ENCODE measurements at places on chromosomes 11 and 22.

GRCh38 chr22:41857155-41857859, 24.4 kb downstream of the SREBF2 start:
- peak; percentile 41 for DNase-seq

DNA sequence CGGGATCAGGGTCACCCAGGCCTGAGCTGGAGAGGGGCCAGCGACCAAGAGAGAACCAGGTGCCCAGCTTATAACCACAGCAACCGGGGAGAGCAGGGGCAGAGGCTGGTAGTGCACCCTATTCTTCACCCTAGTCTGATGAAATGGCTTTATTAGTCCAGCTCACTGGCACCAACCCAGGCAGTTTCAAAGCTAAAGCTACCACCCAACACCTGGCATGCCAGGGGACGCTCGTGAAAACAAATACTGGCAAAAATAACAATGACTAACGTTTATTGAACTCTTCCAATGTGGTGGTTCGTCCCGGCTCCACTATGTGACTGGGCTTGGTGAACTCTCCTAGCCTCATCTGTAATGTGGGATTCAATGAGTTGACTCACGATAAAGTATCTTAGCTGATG, 30.6 kb downstream of the SCGB1A1 start:
- DNase-seq: no peak

DNA sequence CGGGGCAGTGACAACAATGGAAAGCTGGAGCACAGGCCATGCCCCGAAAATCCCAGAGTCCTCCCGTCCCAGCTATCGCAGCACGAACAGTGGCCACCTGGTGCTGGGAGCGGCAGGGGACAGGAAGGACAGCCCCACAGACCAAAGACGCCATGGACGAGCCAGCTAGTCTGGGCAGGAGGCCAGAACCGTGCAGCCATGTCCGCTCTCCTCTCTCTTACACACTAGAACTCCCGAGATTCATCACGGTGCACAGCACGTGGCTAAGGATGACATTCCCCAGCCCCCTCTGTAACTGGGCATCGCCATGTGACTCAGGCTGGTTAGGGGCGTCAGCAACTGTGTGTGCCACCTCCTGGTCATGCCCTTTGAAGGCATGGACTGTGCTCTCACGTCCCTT, 4.6 kb downstream of the CDPF1 start:
- DNase-seq: no peak

GRCh38 chr11:129376658-129377341, 1.2 kb downstream of the BARX2 start:
- DNase-seq: no peak

DNA sequence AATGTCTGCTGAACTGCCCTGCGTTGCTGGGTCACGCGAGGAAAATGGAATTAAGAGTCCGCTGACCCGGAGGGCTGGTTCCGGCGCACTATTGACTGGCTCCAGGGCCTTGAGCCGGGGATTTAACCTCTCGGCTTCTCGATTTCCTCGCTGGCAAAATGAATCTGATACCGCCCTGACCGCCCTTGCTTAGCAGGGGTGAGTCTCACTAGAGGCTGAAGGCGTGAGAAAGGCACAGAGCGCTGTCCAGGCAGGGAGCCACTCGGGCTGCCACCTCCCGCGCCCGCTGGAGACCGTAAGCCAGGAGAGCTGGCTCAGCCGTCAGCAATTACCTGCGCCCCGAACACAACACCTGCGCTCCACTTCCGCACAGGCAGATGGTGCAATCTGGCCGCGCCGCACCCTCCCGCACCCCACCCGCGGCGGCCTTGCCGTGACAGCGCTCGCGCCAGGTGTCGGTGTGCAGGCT, 65.6 kb downstream of the BUD13 start:
- no peak for DNase-seq

DNA sequence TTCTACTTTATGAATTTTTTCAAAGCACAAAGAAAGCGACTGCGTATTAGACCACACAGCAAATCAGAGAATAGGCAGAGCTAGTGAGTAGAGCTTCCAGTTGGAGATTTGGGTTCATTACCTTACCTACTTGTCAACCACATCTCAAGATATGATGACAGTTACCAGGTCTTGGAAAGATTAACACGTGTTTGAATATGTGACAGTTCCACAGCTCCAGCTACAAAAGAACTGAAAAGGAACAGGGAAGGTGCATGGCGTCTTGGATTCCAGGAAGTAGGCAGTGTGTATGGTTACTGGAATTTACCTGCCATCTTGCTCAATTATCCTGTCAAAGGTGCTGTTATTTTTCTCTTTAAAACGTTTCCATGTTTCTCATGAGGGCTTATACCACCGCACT, 5.3 kb downstream of the TIRAP start:
- no peak for DNase-seq

- no peak for DNase-seq
These were observed 16.7 kb downstream of the ACRV1 start for GRCh38 chr11:125663910-125664309.

GRCh38 chr22:37486224-37486845, at the start of gene MFNG:
MFNG (minus strand) TSS chr22:37486384; CDS start chr22:37486177, 207 bp downstream.
- DNase-seq: peak; percentile 57

DNA sequence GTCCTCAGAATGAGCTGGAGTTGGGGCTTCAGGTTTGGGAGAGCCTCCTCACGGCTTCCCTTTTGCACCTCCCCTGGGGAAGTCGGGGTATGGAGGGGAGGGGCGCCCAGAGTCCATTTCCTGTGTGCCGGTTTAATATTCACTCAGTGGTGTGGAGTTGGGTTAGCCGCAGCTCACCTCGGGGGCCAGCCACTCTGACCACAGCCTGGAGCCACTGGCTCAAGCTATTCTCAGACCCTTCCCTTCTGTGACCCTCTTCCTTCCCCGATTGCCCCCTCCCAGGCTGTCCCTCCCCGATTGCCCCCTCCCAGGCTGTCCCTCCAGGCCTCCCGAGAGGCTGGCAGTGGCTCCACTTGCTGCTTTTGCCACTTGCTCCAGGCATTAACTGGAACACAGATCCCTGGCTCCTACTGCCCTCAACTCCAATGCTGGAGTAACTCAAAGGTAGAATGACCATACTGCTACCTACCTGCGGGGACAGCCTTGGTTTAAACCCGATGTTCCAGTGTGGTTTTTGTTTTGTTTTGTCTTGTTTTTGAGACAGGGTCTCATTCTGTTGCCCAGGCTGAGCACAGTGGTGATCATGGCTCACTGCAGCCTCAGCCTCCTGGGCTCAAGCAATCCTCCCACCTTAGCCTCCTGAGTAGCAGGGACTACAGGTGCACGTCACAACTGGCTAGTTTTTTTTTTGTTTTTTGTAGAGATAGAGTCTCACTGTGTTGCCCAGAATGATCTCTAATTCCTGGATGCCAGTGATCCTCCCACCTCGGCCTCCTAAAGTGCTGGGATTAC, 29.3 kb downstream of the RPUSD4 start:
- DNase-seq: no peak

DNA sequence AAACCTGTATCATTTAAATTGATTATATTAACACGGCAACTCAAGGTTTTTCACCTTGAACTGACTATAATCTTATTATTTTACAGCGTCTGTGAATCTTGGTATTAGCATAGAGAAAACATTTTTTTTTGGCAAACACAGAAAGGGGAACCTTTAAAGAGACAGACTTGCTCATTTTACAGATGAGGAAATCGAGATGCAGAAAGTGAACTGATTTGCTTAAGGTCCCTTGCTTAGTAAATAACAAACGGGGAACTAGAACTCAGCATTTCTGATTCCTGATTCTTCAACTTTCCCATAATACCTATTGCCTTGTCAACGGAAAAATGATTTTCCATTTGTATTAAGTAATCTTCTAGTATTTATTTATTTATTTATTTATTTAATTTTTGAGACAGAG, 33.2 kb upstream of the CECR2 start:
- no peak for DNase-seq

GRCh38 chr22:44045145-44045544, 21.0 kb downstream of the PARVB start:
- no peak for DNase-seq

- no peak for DNase-seq
These were observed 18.0 kb upstream of the JHY start for GRCh38 chr11:122864386-122865115.

GRCh38 chr22:19772673-19773469, 12.3 kb downstream of the TBX1 start:
- DNase-seq: no peak

- DNase-seq: no peak
These were observed 175.7 kb downstream of the TMEM135 start for GRCh38 chr11:87213444-87213843.

DNA sequence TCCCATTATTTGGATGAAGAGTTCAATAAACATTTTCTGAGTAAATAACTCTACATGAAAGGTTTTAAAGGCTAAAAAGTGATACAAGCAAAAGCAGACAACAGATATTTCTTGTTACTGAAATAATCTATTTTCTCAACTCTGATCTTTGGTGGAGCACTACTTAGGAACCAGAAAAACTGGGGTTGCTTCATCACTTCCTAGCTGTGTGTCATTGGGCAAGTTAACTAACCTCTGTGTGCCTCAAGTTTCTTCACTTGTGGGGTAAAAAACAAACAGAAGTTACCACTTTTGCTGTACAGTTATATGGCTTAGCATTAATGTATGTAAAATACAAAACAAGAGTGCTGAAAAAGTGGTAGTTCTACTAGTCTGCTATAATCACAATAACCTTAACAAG, 5.6 kb downstream of the MAPK1 start:
- DNase-seq: no peak

DNA sequence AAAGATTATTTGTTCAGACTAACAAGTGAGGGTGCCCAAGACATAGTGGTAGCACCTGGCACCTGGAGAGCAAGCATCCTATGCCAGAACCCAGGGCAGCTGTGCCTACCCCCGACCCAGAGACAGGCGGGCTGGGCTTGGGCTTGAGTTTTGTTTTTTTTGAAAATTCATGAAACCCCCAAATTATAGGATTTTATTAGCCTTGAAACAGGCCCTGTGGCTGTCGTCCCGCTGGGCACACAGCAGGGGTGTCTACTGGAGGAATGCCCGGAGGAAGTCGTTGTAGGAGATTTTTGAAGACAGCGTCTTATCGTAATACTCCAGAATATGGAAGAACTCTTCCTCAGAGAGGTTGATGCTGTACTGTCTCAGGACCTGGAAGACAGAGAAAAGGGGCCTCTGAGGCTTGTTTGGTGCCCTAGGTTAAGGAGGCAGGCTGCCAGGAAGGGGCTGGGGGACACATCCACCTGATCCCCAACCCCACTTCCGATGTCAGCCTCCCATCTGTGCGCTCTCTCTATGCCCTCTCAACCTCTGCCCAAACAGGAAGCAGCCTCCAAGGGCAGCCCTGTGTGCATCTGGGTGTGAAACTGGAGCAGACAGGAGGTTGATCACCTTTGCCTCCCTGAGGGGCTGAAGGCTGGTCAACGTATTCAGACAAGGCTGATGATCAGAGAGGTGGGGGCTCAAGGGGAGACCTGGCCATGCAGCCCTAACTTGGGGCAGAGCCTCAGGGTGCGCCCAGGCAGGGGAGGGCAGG, 117.0 kb downstream of the MPPED1 start:
- DNase-seq: no peak

- no peak for DNase-seq
These were observed 243.1 kb upstream of the CCDC179 start for GRCh38 chr11:23103416-23103815.

- DNase-seq: no peak
These were observed 565.0 kb upstream of the CNTN5 start for GRCh38 chr11:98455500-98456307.

DNA sequence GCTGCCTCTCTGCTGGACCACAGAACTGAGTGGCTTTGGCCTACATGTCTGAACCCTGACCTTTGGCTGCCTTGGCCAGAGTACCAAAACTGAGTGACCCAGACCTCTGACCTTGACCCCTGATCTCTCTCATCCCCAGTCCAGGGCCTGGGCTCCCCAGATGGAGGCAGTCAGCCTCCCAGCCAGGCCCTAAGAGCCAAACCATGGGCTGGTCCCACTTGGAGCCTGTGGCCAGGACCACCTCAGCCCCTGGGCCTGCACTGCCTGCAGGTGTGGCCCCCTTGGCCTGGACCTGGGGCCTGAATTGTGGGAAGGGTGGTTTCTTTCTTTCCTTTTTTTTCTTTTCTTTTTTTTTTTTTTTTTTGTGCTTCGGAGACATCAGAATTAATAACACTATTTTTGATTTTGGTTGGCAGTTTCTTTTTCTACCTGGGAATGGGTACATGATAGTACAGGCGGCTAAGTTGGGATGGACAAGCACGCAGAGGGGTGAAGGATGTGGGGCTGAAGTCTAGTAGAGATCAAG, 806 bp upstream of the SIPA1 start:
- no peak for DNase-seq

DNA sequence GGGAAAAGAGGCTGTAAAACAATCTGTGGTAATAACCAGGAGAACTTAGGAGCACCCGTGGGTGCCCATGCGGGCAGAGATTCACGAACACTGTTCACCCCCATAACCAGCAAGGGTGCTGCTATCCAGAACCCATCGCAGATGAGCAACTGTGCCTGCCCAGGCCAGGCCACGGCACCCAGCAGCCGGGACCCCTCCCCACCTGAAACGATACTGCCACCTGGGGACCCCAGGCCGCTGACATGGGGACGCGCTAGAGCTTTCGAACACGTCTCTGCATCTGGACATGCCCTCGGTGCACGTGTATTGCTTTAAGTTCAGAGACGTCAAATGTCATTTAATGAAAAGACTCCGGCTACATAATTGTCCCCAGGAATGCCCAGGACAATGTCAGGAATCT, 14.3 kb upstream of the MUC2 start:
- no peak for DNase-seq

GRCh38 chr11:21820176-21820575, 372.7 kb upstream of the ANO5 start:
- no peak for DNase-seq

DNA sequence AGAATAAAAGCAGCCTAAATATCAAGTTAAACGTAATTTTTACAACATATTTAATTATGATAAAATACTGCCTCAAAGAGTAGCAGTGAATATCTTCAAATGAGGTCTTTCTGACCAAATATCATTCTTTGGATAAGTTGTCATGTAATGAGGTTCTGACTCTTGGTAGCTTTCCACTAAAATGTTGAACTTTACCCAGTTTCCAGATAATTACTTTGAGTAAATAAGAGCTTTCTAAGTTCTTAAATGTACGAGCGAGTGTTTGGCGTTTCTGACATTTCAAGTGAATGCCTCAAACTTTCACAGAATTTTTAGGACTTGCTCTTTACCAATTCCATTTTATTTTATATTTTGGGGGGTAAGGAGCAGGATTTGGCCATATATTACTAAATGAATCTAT, 1515.2 kb downstream of the FAM181B start:
- DNase-seq: no peak

Measured in activated naive CD4-positive, alpha-beta T cell (primary cell).